ENCODE measurements at places on chromosomes 16 and 17.

- DNase-seq = no peak
Observed at GRCh38 chr16:68995011-68995504, 110.4 kb upstream of the HAS3 start.

GRCh38 chr17:2899906-2900305, 103.7 kb downstream of the RAP1GAP2 start:
- DNase-seq = no peak

DNA sequence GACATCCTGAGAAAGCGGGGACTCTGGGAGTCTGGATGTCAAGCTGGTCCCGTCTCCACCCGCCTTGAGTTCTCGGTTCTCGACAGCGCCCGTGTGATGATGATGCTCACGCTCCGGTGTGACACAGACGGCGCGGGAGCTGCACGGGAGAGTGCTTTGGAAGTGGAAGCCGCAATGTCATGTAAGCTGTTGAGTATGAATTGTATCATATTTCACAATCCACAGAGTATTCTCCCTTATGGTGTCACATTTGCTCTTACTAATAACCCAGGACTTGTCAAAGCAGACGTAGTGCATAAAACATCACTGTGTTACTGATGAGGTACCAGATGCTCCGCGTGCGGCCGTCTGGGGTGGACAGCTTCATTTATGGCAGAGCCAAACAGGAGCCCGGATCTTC, 217.5 kb upstream of the CHMP6 start:
- DNase-seq = no peak

GRCh38 chr17:76531486-76532038, 5.9 kb downstream of the CYGB start:
- no peak for DNase-seq

GRCh38 chr17:14123619-14124278, 54.4 kb downstream of the COX10 start:
- DNase-seq = no peak

DNA sequence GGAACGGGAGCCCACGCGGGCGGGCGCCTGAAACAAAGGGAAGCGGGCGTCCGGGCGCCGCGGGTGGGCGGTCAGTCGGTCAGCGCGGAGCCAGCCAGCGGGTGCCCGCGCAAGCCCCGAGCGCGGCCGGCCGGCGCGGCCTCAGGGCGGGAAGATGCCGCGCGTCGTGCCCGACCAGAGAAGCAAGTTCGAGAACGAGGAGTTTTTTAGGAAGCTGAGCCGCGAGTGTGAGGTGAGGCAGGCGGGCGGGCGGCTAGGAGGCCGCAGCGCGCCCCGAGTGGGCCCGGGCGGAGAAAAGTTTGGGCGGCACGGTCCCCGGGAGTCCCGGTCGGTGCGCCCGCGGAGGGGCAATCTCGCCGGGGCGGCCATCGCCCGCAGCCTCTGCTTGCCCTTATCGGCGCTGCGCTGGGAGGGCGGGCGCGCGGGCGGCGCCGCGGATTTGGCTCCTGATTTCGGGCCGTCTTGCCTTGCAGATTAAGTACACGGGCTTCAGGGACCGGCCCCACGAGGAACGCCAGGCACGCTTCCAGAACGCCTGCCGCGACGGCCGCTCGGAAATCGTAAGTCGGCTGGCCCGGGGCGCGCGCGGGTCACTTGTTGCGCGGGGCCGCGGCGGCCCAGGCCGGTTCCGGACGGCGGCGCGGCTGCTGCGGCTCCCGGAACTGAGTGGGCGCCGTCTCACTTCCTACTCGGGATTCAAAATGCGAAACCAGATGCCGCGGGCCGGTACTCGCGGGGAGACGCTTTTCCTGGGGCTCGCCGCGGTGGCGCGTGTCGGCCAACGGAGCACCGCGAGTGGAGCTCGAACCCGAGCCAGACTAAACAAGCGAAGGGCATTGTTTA, 526 bp downstream of the CBFB start:
- DNase-seq = peak; percentile 42

DNA sequence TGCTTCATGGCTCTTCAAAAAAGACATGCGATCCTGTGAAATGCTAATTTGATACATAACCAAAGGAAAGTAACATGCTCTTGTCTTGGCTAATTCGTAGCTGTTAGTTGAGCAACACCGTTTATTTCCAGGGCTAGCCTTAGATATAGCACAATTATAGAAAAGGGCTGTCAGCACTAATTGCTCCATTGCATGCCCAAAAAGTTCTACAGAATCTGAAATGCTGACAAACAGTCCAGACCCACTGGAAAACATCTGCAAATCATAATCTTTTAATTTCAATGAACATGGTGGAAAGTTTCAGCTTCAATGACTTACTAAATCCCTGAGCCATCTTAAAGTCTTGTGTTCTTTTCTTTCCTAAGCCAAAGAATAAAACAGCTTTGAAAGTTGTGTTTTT, 42.9 kb upstream of the NUDT7 start:
- no peak for DNase-seq

DNA sequence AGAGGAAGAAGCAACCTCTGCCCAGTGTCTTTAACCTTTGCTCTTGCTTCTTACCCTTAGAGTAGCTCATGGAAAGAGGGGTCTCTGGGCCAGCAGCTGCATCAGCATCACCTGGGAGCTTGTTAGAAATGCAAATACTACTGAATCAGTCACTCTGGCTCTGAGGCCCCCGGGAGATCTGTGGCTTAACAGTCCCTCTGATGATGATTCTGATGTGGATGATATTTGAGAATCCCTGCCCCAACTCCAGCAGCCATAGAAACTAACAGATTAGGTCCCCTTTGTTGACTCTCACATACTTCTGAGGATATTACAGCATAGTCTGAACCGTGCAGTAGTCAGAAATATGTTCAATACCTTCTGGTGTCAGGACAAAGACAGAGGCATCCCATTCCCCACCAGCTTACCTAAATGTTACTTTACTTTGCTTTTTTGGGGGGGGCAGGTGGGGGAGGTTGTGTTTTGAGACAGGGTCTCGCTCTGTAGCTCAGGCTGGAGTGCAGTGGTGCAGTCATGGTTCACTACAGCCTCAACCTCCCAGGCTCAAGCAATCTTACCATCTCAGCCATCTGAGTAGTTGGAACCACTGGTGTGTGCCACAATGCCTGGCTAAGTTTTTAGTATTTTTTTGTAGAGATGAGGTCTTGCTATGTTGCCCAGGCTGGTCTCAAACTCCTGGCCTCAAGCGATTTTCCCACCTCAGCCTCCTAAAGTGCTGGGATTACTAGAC, 220.1 kb downstream of the CCDC182 start:
- no peak for DNase-seq

GRCh38 chr16:67843343-67843765, 1.2 kb downstream of the THAP11 start:
- no peak for DNase-seq

GRCh38 chr16:65489531-65490023, 367.7 kb upstream of the CDH11 start:
- no peak for DNase-seq

DNA sequence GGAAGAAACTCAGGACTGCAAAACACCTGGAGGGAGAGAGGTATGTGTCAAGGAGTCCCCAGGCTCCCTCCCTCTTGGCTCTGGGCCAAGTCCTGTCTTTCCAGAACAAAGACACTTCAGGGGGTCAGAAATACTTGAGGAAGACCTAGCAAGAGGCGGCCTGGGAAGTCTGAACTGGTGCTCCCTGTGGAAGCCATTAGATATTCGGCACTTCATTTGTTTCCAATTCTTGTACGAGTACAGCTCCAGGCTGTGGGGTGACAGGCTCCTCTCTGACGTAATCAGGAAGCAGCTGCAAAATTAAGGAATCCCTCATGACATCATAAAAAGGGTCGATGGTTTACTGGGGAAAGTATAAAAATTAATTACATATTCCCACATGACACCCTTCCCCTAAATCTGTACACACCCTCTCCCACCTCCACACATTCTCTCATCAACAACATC, 108.7 kb downstream of the SMG6 start:
- DNase-seq = no peak

DNA sequence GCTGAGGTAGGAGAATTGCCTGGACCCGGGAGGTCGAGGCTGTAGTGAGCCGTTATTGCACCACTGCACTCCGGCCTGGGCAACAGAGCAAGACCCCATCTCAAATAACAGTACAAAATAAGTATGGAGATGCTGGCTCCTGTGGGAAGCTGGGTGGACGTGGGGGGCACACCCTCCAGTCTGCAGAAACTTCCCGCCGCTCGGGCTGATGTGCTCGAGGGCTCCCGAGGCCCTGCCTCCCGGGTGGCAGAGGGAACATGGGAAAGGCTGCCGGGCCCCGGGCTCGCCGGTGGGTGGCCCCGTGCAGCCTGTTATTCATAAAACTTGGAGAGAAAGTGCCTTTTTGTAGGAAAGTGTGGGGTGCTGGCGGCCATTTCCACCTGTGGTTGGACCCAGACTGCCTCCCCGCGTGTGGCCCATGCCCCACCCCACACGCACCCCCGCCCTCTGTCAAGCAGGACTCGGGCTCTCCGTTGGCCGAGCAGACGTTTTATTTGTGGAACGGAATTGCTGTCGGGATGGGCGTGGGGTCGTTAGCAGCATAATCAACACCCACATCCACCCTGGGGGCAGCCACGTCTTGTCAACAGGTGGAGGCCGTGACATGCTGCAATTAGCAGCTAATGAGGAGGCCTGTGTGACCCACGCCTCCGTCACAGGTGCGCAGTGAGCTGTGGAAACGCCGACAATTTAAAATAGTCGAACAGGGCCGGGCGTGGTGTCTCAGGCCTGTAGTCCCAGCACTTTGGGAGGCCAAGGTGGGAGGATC, 7.4 kb upstream of the CIAO3 start:
- DNase-seq = no peak

DNA sequence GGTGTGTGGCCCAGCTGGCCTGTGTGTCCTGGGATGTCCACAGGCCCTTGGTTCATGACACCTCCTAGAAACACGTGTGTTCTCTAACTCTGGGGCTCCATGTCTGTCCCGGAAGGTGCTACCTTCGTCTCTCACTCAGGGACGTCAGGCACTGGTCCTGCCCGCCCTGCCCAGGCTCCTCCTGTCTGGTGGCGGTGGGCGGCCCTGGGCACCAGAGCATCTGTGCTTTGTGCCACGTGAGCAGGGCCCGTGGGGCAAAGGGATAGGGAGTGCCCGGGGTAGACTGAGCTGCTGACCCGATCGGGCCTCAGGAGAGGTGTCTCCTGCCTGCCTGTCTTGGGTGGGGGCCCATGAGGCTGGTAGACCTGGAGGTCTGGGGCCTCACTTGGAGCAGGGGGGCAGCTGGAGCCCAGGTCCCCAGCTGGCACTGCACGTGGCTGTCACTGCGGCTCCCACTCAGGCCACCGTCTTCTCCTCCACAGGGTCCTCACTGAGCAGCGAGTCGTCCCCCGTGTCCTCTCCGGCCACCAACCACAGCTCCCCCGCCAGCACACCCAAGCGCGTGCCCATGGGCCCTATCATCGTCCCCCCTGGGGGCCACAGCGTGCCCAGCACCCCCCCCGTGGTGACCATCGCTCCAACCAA, 35.1 kb downstream of the GSE1 start:
- no peak for DNase-seq
